Activated CD4-positive, CD25-positive, alpha-beta regulatory T cell (primary cell): ENCODE measurements at places on chromosomes 1 and 21.

DNA sequence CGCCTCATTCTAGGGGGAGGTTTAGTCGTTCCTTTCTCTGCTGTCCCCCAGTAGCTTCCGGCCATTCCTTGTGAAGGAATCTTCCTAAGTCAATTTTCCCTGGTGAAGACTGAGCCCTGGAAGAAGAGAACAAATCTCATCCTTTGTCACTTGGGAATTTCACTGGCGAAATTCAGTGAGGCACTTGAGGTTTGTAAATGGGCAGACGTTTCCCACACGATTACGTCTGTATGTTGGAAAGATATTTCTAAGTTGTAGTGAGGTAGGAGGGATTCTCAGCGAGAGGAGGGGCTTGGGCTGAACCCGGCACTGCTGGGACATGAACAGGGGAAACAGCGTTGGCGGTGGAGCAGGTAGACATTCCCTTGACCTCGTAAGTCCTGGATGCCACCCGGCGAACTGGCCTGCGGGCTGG lies 47.2 kb downstream of the GALNT2 start:
- no peak for DNase-seq

DNA sequence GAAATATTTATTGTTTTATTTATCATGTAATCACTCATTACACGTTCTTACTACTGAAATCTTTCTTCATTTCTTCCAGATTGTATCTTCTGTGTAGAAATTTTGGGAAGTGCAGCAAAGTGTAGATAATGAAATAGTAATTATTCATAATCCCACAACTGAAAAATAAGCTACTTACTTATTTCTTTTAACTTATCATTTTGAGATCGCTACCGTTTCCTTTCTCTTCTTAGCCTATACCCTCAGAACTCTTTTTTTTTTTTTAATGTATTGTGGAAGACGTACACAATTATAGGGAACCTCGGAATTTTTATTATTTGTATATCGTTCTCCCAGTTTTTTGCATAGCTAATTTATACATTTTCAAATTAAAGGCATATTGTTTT lies 518 bp upstream of the FH start:
- no peak for DNase-seq

- DNase-seq: no peak
Observed at GRCh38 chr1:225931270-225932136, 7.5 kb upstream of the PYCR2 start.

DNA sequence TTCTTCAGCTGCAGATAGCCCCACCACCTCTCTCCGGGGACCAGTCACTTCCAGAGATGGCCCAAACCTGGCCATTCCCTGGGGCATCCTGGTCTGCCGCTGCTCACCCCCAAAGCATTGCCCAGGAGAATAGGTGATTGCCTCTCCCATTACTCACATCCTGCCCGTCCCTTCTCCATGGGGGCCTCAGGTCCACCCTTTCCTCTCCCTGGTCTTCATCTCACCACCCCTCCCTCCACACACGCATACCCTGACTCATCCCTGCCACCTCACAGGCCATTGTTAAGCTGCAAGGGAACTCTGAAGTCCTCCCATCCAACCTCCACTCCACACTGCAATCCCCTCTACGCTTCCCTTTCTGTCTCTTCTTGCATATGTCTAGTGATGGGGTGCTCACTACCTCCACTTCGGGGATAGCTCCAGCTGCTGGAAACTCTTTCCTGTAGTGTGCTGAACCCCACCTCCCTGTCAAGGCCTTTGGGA lies at the start of gene PLEKHG5:
Gene PLEKHG5 (minus strand): TSS at position 188 of the 483 bp plus-strand sequence. CDS start 14,096 bp downstream, outside the sequence.
- DNase-seq: no peak

DNA sequence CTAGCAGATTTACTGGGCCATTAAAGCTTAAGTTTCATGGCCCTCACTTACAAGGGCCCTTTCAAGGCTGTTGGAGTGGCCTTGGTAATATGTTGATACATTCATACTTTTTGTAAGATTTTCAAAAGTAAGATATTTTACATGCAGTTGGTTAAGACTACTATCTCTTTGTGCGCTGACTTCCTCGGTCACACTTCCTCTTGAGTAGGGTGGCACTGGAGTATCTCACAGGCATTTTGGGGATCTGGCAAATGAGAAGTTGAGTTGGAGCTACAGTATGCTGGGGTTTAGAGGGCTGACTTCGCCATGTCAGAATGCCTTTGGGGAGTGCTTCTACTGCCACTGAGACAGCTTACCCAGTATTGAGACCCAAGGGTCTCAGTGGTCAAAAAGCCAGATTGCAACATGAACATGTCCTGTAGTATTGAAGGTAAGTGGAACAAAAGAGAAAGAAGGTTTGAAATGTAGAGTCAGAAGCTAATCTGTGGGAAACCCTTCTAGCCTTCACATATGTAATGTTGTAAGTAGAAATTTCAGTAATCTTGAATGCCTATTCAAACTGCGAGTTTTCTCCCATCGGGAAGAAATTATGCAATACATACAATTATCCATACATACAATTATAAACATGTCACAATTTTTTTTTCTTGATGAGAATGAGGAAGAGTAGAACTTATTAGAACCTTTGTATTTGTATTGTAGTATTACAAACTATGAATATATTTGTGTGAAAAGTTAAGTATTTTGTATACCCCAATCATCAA lies 32.3 kb upstream of the RALGPS2 start:
- DNase-seq: no peak

GRCh38 chr1:211739671-211740411 lies 64.4 kb upstream of the NEK2 start:
- no peak for DNase-seq

DNA sequence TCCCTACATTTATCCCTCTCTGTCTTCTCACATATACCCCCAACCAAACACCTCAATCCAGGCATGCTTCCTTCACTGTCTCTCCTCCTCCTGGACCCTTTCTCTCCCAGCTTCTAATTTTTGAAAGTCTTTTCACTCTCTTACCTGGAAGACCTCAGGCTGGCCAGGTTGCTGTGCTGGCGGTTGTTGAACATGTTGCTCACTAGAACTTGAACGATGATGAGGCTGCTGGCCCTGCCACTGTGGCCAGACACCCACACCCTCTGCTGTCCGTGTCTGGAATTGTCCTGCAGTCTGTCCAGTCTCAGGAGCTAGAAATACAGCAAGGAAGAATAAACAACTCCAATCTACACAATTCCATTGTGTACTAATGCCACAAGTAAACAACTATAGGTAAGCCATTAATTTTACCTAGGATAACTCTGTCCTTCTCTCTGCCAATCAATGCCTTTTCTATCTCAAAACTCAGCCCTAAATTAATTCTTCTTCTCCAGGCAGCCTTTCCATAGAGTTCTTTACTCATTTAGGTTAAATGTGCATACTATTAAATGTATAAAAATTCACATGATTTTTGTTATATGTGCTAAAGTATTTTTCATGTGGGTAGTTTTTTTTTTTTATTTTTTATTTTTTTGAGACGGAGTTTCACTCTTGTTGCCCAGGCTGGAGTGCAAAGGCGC lies 5.1 kb upstream of the CTSK start:
- DNase-seq: no peak

DNA sequence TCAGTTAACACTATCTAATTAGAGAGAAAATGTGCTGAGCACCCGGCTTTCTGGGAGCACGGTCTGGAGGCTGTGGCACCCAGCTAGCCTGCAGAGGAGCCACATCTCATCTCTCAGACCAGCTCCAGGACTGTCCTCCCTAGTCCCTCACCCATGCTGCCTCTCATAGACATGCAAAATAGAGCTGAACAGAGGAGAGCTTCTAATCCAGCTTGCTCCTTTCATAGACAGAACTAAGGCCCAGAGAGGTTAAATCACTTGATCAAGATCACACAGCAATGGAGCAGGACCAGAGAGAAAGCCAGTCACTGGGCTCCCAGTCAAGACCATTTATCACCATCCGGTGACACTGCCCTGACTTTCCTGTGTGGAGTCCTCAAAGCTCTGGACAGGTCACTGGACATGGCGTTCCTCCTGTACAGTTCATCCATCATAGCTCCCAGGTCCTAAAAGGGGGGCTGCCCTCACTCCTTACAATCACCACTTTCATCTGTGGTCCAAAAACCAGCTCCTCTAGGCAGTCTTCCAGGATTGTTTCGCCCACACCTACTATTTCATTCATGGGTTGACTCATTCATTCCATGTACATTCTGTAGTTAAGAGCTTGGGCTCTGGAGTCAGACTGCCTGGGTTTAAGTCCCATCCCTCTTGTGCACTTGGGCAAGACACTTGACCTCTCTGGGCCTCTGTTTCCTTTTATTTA lies 8.8 kb upstream of the CAMK2N1 start:
- no peak for DNase-seq

- DNase-seq: no peak
Observed at GRCh38 chr1:15628003-15628402, 10.7 kb downstream of the DDI2 start.

DNA sequence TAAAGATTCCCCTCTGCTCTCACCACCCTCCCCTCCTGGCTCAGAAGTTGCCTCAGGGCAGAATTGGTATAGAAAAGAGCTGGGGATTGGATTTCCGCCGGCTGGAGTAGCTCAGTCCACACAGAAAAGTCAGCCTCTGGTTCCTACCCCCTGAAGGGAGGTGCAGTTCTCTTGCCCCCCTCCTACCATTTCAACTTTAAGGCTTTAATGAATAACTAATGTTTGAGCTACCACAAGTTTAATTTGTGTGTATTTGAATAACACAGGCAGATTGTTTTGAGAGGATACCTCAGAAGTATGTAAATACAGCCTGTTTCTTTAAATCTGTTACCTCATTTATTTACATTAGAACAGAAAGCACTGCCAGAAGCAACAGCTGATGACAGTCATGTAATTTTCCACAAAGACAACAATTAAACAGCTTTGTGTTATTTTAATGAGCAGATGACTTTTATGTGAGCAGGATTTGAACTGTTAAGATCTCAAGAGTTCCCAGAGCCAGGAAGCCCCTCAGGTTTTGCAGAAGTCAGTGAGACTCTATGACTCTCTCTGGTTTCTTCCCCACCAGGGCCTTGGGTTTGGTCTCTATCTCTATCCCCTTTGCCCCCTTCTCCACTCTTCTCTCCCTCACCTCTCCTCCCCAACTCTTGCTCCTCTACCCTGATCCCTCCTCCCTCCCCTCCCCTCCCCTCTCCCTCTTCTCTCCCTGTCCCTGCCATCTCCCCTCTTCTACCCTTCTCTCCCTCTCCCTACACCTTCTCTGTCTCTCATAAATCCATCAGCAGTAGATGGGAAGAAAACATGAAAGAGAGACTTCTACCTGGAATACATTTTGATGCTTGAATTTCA lies 26.3 kb downstream of the DUSP10 start:
- no peak for DNase-seq

GRCh38 chr1:22607154-22607553 lies 29.3 kb upstream of the C1QA start:
- no peak for DNase-seq

DNA sequence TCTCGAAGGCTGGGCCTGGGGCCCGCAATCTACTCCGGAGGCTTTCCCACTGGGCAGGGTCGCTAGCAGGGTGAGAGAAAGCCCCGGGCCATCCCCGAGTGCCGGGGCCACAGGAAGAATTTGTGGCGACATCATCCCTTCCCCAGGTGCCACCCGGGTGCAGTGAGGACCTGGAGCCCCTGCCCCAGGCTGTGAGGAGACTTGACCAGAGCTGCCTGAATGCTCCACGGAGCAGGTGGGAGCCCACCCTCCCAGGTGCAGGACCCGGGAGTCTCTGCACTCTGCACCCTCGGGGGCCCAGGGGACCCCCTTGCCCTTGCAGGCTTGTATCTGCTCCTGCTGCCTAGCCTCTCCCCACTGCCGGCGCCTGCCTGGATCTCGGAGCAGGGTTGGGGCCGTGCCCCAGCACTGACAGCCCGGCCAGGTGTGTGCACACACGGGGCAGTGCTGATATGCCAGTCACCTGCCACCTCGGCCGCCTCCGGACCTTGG lies 67.5 kb upstream of the RGS7 start:
- no peak for DNase-seq

DNA sequence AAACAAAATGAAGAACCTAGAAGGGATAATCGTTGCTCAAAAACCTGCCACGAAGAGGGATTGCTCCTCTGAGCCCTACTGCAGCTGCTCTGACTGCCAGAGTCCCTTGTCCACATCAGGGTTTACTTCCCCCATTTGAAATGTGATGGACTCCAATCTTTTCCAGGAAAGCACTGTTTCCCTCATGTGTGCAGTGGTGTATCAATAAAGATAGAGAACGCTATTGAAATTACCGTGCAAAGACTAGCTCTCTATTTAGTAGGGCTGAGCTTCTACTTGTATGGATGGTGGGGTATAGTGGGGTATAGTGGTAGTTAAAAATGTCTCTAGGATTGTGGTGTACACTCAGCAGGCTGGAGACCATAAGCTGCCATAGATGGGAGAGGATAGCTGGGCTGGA lies 3.7 kb downstream of the TMCO2 start:
- DNase-seq: no peak

- no peak for DNase-seq
Observed at GRCh38 chr1:248811514-248812490, 13.9 kb downstream of the SH3BP5L start.

GRCh38 chr1:17281775-17282181 lies 26.2 kb upstream of the PADI4 start:
- no peak for DNase-seq

DNA sequence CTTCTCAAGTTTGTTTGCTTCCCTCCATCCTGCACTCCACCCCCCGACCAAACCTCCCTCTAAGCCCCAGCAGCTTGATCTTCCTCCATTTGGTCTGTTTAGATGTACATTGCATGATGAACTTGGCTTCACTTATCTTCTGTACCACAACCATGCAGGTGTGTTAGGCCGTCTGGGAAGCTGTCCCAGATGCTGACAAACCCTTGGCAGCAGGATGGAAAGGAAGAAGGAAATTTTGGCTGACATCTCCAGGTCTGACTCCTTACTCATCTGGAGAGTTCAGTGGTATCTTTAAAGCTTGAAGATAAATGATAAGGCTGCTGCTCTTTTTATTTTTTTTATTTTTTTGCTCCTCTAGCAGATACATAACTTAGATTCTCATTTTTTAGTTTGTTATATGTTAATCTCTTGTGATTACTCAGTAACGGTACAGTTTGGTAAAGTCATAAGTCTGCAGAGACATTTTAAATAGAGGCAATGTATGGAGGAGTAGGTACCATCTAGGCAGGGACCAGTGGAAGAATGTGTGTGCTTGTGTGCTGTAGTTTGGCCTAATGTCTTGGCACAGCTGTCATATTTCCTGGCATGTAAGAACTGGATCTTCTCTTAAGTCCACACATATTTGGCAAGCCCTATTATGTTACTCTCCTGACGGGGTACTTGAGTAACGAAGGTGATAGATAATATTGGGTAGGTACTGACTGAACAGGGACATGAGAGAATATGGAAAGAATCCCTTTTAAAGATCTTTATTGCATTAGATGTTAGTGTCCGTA lies 79.7 kb downstream of the CACHD1 start:
- DNase-seq: no peak

DNA sequence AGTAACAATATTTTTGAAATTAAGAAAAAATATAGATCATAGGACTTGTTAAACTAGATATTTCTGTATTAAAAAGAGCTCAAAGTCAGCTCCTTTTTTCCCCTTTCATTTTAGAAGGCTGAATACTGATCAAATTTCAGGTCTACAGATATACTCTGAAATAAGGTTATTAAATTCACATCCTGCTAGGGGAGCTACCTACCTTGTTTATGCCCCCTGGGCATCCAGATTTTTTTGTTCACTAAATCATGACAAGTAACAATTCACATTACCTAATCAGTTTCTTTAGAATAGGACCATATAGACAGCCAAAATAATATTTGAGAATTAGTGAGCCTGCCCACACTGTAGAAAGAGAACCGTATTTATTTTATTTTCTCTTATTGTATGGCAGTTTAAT lies 276.2 kb downstream of the USP25 start:
- DNase-seq: no peak
